ENCODE measurements at places on chromosomes 5 and 9.
A peak's percentile ranks its signal among the peaks of the same experiment; 100 is the strongest.

- peak; percentile 15 for DNase-seq
These were observed 370.8 kb downstream of the TLE1 start for GRCh38 chr9:81318571-81318970.

- no peak for DNase-seq
These were observed 119.5 kb upstream of the GPR151 start for GRCh38 chr5:146635443-146635842.

GRCh38 chr9:107158321-107158720 lies 124.8 kb upstream of the RAD23B start:
- no peak for DNase-seq

DNA sequence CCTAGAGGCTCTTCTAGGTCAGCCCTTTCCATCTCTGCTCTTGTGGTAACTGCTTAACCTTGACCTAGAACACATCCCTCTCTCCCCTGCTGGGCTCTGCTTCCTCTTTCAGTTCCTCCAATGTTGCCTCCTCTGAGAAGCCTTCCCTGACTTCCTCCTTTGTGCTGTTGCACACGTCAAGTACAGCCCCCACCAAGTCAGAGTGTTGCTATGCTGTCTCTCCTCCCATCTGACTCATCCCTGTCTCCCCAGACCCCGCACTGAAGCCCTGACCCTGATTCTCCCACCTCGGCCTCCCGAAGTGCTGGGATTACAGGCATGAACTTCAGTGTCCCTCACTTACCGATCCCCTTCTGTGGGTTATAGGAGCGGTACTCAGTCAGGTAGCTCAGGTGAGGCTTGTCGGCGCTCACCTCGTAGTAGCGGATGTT lies 10.4 kb upstream of the TRIM14 start:
- DNase-seq = no peak

DNA sequence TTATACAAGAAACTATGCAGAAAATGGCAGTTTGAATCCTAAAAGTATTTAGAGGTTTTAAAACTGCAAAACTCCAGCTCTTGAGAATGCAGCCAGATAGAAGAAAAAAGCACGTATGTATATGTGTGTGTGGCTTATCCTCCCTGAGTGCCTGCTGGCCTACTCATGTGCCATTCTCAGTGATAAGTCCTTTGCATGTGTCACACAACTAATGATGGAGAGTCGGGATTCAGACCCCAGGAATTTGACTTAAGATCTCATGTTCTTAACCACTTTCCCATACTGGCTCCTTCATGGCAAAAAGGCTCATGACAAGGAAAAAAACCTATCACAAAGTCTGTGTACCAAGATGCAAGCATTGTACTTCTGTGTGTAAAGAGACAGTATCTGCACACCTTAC lies 26.6 kb downstream of the SMARCA2 start:
- no peak for DNase-seq

GRCh38 chr5:67063055-67063454 lies 133.5 kb downstream of the CD180 start:
- no peak for DNase-seq

- no peak for DNase-seq
These were observed 328.3 kb downstream of the GLIS3 start for GRCh38 chr9:3971391-3972082.

- DNase-seq = no peak
These were observed 1393.9 kb upstream of the C9orf72 start for GRCh38 chr9:28967226-28967625.

DNA sequence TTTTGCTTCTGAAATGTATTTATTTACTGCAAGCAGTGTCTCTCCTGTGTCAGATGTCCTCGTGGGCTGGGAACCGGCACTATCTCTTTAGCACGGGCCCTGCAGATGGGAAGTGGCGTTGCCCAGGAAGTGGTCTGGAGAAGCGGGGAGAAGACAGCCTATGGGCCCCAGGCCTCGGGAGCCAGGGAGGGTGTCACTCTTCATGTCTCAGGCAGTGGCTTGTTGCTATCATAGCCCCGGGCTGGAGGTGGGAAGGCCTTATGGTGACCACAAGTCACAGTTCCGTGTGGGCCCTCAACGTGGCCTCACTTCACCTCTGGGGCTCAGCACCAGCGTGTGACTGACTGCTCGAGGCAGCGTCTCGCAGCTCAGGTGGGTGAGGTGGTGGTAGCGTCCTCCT lies 41.4 kb downstream of the SYK start:
- DNase-seq = no peak

GRCh38 chr5:140259500-140259899 lies 43.4 kb downstream of the PFDN1 start:
- no peak for DNase-seq

- DNase-seq = no peak
These were observed 7.0 kb upstream of the NKD2 start for GRCh38 chr5:1001406-1002270.

GRCh38 chr5:147188200-147189108 lies 46.4 kb upstream of the STK32A start:
- DNase-seq = peak; percentile 39

GRCh38 chr5:119332978-119333401 lies 22.8 kb upstream of the TNFAIP8 start:
- DNase-seq = no peak

GRCh38 chr9:107137495-107138202 lies 145.4 kb upstream of the RAD23B start:
- peak; percentile 25 for DNase-seq

GRCh38 chr9:20207176-20207575 lies 415.1 kb downstream of the MLLT3 start:
- no peak for DNase-seq
